ENCODE measurements at places on chromosomes 7 and 10.

DNA sequence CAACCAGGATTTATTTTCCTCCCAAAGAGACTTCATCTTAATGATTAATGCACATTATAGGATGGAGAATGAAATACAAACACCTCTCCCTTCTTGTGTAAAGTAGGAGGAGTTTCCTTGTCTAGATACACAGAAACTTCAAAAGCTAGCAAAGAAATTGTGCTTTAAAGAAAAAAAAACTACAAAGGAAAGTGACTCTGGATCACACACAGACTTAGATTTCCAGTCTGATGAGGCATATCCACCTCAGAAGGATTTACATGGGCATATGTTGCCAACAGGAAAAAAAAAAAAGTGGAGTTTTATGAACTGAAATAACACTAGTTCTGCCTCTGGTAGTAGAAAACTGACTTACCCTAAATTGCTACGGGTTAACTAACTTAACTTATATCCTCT is 449.6 kb downstream of the KCNMA1 start:
- no peak for DNase-seq

DNA sequence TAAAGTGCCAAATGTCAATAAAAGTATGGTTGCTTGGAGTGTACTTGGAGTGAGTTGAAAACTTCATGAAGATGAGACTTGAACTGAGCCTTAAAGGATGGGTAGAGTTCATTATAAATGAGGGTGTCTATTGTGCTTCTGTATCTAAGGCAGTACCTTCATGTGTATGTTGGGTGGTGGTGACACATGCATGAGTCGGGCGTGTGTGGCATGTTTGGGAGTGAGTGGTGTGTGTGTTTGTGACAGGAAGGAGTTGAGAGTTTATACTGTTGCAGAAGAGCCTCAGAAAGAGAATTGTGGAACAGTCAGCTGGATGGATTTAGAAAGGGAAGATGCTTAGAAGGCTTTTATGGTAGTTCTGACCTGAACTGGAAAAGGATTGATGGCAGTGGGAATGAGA is 6.0 kb upstream of the ZRANB1 start:
- no peak for DNase-seq

GRCh38 chr7:7228472-7228871 is 46.1 kb downstream of the C1GALT1 start:
- no peak for DNase-seq

DNA sequence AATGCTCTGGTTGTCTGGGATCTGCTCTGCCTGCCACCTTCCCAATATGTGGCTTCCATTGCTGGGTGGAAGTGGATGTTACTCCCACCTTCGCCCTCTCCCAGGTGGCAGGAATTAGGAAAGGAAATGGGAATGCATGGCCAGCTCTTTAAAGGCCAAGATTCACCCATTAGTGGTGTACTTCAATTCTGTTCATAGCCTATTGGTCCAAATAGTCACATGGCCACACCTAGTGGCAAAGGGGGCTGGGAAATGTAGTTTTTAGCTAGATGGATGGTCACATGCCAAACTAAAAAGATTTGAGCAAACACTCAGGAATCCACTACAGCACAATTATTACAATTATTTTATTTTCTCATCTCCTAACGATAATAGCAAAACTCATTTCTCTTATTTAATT is 135.1 kb downstream of the NPY start:
- DNase-seq: no peak

DNA sequence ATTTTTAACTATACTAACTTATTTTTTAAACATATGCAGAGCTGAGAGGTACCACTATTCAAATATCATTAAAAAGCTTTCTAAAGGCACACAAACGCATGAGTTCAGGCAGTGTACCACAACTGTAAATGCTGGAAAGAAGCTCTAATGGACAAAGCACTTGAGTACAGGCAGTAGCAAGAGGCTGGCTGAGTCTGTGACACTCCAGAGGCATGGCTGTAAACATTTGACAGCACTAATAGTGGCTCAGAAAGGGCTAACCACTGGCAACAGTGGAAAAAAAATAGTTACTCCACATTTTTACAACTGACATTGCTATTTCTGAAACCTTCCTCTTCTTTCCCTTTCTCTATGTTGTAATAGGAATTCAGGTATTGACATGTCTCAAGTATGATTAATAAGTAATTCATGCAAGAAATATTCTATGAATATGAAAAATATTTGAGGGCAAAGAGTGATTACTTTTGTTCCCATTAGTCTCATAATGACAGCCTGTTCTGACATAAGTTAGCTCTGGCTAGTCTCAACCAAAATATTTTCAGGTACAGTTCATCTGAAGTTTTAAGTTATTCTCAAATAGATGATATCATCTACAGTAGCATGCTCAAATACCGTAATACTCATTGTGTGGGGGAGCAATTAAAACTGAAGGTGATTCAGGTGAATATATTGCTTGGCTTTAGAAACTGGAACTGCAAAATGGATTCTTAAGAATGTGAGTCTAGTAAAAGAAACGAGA is 324.0 kb upstream of the POT1 start:
- no peak for DNase-seq

GRCh38 chr7:125316466-125316865 is 386.8 kb upstream of the POT1 start:
- DNase-seq: peak; percentile 63

- no peak for DNase-seq
These were observed 85.0 kb downstream of the UNCX start for GRCh38 chr7:1317646-1318045.

GRCh38 chr7:35522697-35523096 is 172.2 kb downstream of the HERPUD2 start:
- no peak for DNase-seq
